ENCODE measurements at places on chromosomes 6 and 20. TPM values are rescaled to one million over a fixed set of nuclear protein-coding genes. Genes with fewer than 3 reads are reported as not detected.

DNA sequence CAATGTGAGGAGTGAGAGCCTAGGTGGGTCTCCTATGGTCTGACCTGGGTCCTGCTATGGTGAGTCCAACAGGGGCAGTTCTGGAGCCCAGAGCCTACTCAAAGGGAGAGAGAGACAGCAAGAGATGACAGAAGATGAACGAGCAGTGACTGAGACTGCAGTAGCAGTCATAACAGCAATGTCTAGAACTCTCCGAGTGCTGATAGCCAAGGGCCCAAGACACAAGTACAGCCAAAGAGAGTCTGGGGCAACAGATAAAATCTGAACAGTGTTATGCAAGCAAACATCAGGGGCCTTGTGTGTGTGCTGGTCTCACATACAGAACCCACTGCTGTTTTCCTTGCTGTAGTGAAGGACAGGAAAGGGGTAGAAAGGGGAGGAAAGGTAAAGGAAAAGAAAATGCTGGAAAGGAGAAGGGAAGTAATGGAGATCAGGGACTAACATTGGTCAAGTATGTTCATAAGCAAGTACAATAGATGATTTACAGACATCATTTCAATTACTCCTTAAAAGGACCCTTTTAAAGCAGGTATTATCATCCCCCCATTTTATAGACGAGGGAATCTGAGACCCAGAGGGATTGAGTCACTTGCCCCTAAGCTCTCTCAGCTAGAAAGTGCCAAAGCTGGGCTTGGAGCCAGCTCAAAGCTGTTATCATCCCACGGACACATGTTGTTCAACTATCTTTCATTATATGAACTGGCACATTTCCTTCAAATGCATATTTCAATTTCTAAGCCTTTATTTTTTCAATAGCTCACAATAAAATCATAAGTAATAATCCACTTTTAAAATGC lies 182.3 kb upstream of the RAB32 start:
- DNase-seq, result peak; percentile 72

GRCh38 chr6:135411339-135411738 lies 86.2 kb downstream of the AHI1 start:
- no peak for DNase-seq

Gene SPEF1
- total RNA-seq, result not detected

DNA sequence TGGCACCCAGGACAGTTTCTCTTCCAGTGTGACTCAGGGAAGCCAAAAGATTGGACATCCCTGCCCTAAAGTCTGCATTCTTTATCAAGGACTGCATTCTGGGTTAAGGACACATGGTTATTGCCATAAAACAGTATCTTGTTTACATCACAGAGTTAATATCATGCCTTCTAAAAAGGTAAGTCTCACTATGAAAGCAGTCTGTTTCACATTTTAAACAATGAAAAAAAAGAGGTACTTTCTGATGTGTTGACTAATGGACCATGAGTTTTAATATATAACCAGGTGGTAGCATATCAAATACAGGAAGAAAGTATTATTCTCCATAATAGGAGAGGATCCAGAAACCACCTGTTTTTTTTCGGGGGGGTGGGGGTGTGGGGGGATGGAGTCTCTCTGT lies 93.7 kb downstream of the TIAM2 start:
- DNase-seq, result no peak

DNA sequence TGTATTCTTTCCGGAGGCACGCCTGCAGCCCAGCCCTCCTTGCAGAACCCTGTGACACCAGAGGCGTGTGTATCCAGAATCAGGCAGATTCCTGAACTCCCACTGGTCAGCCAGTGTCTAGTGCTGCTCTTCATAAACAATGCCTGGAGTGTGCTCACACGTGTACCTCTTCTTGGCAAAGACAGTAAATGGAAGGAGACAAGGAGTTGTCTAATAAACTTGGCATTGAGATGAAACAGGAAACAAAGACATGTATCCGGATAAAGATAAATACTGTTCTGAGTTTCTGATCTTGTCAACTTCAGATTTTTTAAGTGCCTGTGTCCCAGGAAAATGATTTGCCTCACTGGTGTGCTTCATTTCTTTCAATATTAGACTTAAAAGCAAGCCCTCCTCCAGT lies 1.7 kb downstream of the RPS6KA2 start:
- peak; percentile 29 for DNase-seq

All from RPMI7951 (cell line).